Subcutaneous preadipocyte (primary cell): ENCODE measurements at places on chromosomes 2 and 18. TPM values are rescaled to one million over a fixed set of nuclear protein-coding genes. Genes with fewer than 3 reads are reported as not detected.

The TMBIM1 gene
- 125 and 138 TPM in 2 replicates for total RNA-seq

The DNER gene
- total RNA-seq: 0.73 and 3.1 TPM in 2 replicates

The VWC2L gene
- not detected in 2 replicates for total RNA-seq

The SERPINB5 gene
- not detected in 2 replicates for total RNA-seq

The CCDC121 gene
- 0.73 and 1.2 TPM in 2 replicates for total RNA-seq
